Activated T-cell treated with anti-CD3 and anti-CD28 coated beads for 4 hours (primary cell): ENCODE measurements at places on chromosomes 12 and 14.
A peak's percentile ranks its signal among the peaks of the same experiment; 100 is the strongest.

DNA sequence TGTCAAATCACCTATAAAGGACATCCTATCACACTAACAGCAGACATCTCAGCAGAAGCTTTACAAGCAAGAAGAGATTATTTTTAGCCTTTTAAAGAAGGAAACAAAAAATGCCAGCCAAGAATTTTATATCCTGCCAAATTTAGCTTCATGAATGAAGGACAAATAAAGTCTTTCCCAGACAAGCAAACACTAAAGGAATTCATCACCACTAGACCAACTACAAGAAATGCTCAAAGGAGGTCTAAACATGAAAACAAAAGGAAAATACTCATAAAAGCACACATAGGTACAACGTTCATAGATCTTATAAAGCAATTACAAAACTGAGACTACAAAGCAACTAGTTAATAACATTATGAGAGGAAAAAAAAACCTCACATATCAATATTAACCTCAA lies 20.7 kb upstream of the STAB2 start:
- no peak for DNase-seq

DNA sequence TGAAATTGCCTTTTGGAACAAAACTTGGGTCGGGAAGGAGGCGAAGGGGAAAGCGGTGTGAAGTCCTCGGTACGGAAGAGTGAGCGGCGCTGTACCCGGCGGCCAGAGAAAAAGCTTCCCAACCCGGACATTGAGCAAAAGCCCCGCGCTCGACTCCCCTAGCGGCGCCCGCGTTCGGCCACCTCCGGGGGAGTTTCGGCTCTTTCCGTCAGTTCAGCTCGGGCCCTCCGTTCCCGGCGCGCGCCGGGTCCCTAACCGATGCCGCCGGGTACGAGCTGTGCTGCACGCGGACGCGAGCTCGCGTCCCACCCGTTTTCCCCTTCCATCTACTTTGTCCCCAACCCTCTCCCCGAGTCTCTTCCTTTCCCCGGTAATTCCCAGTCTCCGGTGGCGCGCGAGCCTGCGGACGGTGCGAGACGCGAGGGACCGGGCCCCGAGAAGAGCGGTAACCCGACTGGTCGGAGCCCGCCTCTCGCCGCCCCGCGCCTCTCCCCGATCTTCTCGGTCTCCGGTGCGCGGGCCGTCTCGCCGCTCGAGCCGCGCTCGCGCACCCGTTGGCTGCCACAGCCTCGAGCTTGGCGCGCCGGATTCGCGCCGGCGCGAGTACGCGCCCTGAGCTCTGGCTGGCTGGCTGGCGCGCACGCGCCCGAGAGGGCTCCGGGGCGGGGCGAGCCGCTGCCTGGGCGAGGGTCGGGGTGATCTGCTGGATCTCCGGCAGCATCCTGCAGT lies 446 bp upstream of the SPATS2 start:
- peak; percentile 77 for DNase-seq

DNA sequence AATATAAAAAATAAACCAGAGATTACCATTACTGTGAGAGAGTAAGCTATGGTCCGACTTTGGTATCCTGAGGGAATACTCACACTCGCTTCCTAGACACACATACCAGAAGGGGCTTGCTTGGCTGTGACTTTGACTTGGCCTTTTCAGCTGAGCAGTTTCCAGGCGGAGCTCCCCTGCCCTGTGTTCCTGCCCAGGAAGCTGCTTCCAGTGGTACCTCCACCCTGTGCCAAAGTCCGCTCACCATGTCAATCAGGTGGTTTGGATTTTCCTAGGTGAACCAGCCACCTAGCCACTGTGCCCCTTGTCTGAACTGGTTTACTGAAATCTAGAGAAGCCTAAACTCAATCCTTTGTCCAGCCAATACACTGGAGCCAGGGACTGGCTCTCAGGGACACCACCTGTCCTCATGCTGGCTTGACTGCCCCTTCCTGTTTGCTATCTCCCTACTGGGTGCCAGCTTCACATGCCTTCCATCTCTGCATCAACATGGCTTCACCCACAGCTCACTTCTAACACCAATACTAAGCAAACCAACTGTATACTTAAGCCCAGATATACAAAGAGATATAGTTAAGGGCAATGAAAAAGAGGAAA lies 28.6 kb downstream of the MAX start:
- no peak for DNase-seq

- peak; percentile 10 for DNase-seq
Observed at GRCh38 chr12:113961921-113962710, 4.0 kb downstream of the RBM19 start.
